Activated CD4-positive, alpha-beta T cell treated with anti-CD3 and anti-CD28 coated beads, Interleukin-2, amount 50 U/mL, for 24 hours (primary cell): ENCODE measurements at places on chromosomes 7 and 10.

DNA sequence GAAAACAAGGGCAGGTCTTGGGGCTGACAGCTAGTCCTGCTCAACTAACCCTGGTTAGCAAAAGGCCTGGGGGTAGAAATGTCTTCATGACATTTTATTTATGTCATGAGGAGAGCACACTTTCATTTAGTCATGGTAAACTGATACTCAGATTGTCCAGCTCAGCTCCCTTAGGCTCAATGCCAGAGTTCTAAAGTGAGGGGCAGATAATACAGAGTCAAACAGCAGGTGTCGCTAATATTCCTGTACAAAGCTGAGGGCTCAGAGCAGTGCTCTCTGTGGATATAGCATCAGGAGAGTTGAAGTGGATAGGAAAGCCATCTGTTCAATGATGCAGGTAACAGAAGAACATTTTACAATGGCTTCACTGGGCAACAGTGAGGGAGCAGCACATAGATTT, 26.8 kb upstream of the CALCR start:
- DNase-seq: no peak

DNA sequence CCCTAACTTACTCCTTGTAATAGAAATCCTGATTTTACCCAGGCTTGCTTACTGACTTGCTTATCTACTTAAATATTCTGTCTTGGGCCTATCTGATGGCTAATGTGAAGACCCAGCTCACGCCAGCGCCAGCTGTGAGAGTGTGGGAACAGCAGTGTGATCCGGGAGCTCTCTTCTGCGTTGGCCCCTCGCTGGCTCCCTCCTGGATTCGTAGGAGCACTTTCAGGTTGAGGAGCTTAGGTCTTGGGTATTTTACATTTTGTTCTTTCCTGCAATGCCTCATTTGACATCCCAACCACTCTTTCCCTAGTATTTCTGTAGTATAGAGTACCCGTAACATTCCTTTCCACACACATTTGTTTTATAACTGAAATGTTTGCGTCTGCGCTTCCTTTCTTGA, 51.7 kb downstream of the CREM start:
- no peak for DNase-seq

GRCh38 chr7:101211501-101211900, 5.9 kb downstream of the PLOD3 start:
- DNase-seq: no peak

DNA sequence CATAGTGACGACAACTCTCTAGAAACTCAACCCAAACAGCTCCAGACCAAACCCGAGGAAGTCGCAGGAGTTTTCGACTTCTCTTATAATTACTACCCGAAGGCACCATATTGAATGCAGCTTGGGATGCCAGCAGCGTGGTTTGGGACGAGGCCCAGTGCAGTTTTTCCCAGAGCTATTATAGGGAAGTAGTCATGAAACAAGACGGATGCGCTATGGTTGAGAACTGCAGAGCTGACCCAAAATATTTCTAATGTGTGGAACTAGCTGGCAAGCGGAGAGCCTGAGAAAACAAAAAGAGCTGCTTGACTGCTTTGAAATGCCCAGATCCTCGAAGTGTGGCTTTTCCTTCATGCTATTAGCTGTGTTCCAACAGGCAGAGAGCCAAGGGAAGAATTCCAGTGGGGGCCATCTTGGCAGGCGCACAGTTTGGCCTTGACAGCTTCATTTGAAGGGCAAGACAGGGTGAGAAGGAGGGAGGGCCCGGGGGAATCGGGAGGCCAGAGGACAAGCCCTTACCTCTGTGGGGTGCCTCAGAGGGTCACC, 122.7 kb downstream of the CUL2 start:
- no peak for DNase-seq

DNA sequence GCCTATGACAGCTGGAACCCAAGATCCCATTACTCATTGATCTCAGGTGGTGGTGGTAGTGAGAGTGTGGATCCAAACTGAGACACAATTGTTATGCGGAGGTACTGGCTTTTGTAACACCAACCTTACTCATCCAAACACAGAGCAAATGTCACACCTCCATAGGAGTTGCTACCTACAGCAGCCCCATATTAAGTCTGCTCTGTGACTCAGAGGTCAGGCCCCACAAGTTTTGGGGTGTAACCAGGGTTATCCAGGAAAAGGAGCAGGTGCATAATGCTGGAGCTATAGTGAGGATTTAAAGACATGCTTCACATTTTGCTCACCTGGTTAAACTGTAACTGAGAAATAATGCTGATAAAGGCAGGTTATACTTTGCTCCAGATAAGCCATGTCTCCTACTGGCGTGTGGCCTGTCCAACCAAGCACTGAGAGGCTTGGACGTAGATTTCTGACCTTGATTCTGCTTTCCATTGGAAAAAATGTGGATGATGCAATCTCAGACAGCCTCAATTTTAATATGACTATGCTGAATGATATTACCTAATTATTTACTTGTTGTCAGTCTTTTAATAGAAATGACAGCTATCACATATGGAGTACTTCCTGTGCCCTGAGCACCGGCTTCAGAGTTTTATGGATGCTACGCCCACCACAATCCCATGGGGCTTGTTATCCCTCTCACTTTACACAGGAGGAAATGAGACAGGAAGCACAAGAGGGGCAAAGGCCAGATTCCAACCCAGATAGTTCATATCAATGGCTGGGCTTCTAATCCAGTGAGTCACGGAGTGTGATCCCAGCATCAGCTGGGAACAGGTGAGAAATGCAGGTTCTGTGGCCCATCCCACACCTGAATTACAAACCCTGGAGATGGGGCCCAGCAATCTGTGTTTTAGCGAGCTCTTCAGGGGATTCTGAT, 181.3 kb downstream of the CHN2 start:
- DNase-seq: no peak

- DNase-seq: peak; percentile 11
Measured at GRCh38 chr10:114822444-114823076, 980 bp downstream of the FHIP2A start.

- DNase-seq: no peak
Measured at GRCh38 chr7:73718438-73718881, 1.0 kb downstream of the STX1A start.

DNA sequence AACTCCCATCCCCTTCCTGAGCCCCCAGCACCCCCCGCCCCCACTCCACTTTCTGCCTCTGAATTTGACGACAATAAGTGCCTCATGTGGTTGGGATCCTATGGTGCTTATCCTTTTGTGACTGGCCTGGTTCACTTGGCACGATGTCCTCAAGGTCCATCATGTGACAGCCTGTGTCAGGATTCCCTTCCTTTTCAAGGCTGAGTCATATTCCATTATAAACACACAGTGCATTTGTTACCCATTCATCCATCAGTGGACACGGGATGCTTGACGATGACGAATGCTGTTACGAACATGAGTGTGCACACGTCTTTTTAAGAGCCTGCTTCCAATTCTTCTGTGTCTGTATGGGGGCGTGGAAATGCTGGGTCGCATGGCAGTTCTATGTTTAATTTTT, 26.7 kb downstream of the SHH start:
- no peak for DNase-seq

DNA sequence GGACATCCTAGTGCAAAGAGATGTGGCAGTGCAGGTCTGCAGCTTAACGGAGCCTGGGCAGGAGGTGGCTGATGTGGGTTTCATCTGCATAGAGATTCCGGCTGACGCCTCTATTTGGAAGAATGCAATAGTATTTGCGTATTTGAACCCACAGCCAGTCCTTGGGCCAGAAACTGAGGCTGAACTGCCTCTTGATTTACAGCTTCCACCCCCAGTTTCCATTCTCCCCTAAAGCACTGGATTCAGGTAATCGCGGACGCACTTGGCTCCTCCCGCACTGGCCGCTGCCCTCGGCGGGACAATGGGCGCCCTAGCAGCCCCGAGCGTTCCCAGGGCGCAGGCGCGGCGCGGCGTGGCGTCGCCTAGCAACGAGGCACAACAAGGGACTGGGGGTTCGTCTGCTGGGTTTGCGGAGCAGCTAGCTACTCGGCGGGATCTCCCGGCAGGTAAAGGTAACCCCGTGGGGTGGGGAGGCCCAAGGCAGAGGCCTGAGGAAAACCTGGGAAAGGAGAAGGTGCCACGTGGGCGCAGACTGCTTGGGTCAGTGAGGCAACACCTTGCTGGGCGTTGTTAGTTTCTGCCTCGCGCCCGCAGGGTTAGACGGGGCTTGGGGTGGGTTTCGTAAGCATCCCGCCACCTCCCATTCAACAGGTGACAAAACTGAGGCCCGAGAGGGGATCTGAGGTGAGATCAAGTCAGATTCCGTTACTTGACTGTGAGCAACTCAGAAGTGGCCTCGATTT, at the start of gene ARMC3:
Gene ARMC3, plus strand, starts transcription at position 393 of the 743 bp plus-strand sequence. CDS start 3,944 bp downstream, outside the sequence.
- peak; percentile 54 for DNase-seq
